CD4-positive, alpha-beta T cell treated with Interleukin-4 for 4 hours (primary cell): ENCODE measurements at places on chromosomes 11 and 22.

- DNase-seq: no peak
Measured at GRCh38 chr11:68525930-68526329, 65.4 kb downstream of the PPP6R3 start.

- DNase-seq: no peak
Measured at GRCh38 chr11:82807646-82808045, 74.0 kb upstream of the FAM181B start.

GRCh38 chr22:22938672-22939587, 51.3 kb downstream of the IGLL5 start:
- no peak for DNase-seq

GRCh38 chr11:12390687-12391110, 13.3 kb downstream of the PARVA start:
- no peak for DNase-seq

GRCh38 chr11:32953700-32954099, 61.1 kb downstream of the QSER1 start:
- no peak for DNase-seq
